ENCODE measurements at places on chromosomes 5 and 9.

GRCh38 chr5:137935190-137935589 lies 45.9 kb downstream of the PKD2L2 start:
- no peak for DNase-seq

GRCh38 chr9:94680621-94681020 lies 41.3 kb upstream of the FBP1 start:
- no peak for DNase-seq

DNA sequence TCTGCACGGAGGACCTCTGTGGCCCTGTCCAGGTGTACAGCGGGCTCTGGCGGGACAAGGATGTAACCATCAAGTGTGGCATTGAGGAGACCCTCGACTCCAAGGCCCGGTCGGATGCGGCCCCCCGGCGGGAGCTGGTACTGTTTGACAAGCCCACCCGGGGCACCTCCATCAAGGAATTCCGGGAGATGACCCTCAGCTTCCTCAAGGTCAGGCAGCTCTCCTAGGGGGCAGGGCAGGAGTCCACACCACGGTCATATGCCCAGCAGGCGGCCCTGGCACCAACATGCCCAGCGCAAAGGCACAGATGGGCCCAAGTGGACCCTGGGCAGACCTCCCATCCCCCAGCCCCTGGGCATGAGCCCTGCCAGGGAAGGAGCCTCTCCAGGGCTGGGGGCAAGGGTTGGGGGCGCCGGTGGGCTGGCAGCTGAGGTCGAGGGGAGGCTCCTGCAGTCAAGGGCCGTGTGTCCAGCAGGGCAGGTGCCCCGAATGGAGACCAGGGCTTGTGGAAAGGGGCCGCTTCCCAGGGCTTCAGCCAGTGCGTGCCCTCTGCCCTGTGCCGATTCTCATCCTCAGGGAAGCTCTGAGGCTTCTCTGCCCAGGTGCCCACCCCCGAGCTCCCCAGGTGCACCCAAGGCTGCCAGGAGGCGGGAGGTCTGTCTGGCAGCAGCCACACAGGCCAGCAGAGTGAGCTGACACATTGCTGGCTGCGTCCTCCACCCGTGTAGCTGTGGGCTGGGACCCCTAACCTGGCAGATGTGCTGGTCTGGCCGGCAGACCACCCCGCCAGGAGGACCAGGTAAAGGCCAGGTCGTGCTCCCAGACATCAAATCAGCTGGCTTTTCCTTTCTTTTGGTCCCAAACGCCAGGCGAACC lies 10.0 kb downstream of the DIPK1B start:
- no peak for DNase-seq

GRCh38 chr5:170546282-170546681 lies 42.5 kb downstream of the KCNIP1 start:
- no peak for DNase-seq

- no peak for DNase-seq
Observed at GRCh38 chr5:67725604-67726003, 490.0 kb upstream of the PIK3R1 start.

DNA sequence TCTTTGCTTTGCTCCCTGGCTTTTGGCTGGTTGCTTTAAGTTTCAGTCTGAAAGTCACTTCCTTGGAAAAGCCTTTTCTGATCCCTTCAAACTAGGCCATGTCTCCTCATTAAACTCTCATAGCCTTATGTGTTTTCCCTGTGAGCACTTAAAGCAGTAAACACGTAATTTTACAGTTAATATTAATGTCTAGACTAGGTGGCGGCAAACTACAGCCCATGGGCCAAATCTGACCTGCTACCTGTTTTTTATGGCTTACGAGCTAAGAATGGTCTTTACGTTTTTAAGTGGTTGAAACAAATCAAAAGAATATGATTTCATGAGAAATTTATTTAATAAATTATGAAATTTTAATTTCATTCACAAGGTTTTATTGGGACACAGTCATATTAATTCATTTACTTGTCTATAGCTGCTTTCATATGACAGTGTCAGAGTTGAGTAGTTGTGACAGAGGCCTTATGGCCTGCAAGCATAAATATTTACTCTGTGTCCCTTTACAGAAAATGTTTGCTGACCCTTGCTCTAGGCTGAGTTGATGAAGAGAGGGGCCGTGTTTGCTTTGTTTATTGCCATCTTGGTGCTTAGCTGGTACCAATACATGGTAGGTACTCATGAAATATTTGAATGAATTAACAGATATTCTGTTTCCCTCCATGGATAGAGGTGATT lies 7.4 kb downstream of the SLC44A1 start:
- DNase-seq: no peak

All from fibroblast of skin of right quadriceps (primary cell).